ENCODE measurements at places on chromosomes 3 and 15.

GRCh38 chr3:110070161-110070916 is 733.0 kb upstream of the DPPA4 start:
- DNase-seq, result peak; percentile 8

- no peak for DNase-seq
Observed at GRCh38 chr15:50249704-50250103, 15.8 kb downstream of the HDC start.

DNA sequence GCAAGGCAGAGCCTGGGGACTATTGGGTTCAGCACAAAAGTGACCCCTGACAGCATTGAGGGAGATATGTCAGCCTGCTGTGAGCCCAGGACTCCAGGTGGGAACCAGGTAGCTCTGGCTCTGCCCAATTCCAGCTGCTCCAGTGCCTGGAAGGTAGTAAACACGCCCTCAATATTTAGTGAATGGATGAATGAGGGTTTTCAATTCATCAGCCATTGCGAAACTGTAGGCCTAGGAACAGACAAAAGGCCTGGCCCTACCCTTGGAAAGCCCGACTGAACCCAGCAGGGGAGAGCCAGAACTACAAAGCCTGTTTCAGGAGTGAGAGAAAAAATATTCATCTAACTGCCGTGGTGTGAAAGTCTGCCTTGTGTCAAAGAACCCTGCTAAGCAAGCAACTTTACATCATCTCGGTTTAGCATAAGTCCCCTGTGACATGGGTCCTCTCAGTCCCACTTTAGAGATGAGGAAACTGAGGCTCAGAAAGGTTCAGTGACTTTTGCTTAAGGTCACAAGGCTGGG is 8.1 kb upstream of the CSK start:
- DNase-seq, result no peak

DNA sequence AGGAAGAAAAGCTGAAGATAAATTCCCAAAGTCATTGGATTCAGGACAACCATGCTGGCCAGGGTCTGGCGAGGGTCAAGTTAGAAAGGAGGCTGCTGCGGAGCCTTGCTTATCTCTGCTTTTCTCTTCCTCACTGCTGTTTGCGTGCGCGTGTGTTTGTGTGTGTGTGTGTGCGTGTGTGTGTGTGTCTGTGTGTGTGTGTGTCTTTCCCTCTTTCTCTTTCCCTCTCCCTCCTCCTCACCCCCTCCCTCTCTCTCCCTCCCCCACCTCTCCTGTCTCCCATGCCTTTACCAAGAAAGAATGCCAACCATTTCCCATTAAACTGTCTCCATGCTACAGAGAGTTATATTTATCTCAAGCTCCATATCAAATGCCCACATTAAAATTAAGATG is at the start of gene COLQ:
COLQ (minus strand) TSS at position 134 of the 393 bp plus-strand sequence; CDS start at position 53, 81 bp downstream.
- no peak for DNase-seq

- DNase-seq, result peak; percentile 61
Observed at GRCh38 chr15:60585743-60586708, 107.1 kb upstream of the ICE2 start.

Measured in kidney glomerular epithelial cell (primary cell).